ENCODE measurements at places on chromosomes 12 and 14. TPM values are rescaled to one million over a fixed set of nuclear protein-coding genes. Genes with fewer than 3 reads are reported as not detected.

DNA sequence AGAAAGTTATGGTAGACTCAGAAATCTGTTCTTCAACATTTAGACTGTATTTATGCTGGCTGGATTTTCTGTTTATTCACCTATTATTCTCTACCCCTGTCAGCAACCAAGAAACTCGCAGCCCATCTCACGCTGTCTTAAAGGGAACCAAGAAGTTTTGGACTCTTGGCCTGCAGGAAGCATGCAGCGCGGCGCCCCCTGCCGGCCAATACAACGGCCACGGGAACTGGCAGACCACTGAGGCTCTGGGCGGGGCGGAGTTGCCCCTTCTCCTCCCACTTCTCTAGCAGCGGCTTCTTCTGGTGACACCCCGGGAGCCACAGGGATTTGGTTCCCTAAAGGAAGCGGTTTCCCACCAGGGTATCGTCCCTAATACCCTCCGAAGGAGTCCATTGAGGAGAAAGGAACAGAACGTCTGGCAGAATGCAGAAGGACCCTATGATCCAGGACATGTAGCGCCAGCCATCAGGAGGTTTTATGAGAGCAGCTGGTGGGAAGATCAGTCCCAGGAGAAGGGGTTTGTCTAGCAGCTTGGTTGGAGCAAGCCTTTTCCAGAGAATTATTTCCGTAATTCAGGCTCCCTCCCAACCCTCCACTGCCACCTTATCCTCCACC, 21.0 kb upstream of the RNASE2 start:
- DNase-seq, result no peak

GRCh38 chr12:126055521-126055920, 990.3 kb downstream of the AACS start:
- no peak for DNase-seq

GRCh38 chr12:71161591-71161990, 3.8 kb upstream of the TSPAN8 start:
- no peak for DNase-seq

DNA sequence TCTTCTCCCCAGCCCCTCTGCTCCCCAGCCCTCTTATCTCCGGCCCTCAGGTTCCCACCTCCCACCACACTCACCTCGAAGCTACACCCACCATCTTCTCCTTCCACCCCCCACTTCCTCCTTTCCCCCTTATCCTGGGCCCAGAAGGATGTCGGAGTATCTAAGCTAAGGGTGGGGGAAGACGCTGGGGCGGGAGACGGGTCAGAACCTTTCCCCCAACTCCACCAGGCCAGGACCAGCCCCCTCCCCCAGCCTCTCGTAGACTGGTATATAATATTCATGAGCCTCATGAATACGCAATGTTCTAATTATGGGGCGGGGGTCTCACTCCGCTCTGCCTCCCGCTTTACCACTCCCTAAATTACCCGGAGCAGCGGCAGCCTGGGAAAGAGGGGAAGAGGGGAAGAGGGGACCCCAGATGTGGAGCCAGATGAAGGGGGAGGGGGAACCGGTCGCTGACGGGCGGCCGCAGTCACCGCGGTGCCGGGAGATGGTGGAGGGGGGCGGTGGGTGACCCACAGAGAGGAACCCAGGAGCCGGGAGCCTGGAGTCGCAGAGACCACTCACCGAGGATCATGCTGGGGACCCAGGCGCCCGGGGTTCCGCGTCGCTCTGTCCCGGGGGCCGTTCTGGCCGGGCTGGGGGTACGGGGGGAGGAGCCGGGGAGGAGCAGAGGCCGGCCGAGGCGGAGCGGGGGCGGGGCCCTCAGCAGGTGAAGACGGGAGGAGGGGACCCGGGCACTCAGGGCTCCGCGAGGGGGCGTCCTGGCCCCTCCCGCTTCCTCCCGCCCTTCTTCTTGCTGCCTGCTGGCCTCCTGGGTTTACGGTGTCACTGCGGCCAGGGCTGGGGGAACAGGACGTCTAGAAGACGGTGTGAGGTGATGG, 6.4 kb upstream of the ZNF385A start:
- DNase-seq, result peak; percentile 68

GRCh38 chr14:63296060-63296563, 22.6 kb downstream of the GPHB5 start:
- no peak for DNase-seq

GRCh38 chr14:23432946-23433345, 2.5 kb downstream of the MYH7 start:
- no peak for DNase-seq

Gene RBM25
- 87.7 TPM for total RNA-seq

Data from mammary epithelial cell (primary cell).